ENCODE measurements at places on chromosomes 1 and 21. TPM values are rescaled to one million over a fixed set of nuclear protein-coding genes. Genes with fewer than 3 reads are reported as not detected.

Gene LENEP
- total RNA-seq: not detected

DNA sequence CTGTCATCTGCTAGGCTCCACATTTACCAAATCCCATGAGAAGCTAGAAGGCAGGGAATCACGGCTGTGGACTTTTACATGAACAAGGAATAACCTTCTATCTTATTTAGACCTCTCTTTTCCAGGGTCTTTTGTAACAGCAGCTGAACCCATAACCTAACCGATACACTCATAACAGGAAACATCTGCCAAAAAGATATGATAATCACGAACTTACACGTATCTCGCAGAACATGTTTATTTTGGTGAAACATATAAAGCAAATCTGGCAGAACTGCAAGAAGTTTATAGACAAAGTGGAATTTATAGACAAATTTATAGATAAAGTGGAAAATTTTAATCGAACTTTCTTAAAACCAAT lies 20.4 kb downstream of the TINAGL1 start:
- DNase-seq: no peak

GRCh38 chr1:205375835-205376545 lies 19.3 kb upstream of the KLHDC8A start:
- peak; percentile 41 for DNase-seq

Gene RHD
- not detected for total RNA-seq

Gene RGS5
- total RNA-seq: 6.4 TPM

Gene RPE65
- not detected for total RNA-seq

Gene PLPP3
- total RNA-seq: 270 TPM

Gene LRRC8B
- 2.5 TPM for total RNA-seq

Gene SLC19A2
- 7.7 TPM for total RNA-seq

DNA sequence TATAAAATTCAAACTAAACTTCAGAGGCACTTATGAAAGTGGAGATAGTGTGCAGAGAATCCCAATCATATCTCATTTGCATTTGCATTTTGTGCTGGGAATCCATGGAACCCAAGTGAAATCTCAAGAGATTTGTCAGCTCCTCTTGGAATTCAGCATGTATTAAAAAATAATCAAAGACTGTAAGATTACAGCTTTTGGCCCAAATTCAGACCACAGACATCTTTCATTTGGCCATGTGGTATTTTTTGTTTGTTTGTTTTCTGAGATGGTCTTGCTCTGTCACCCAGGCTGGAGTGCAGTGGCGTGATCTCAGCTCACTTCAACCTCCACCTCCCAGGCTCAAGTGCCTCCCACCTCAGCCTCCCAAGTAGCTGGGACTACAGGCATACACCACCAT lies 3.8 kb upstream of the CACYBP start:
- no peak for DNase-seq

Gene CFHR4
- total RNA-seq: not detected

- DNase-seq: peak; percentile 40
Measured at GRCh38 chr1:37478451-37478881, 4.1 kb downstream of the ZC3H12A start.

Gene NOL9
- total RNA-seq: 32.0 TPM

DNA sequence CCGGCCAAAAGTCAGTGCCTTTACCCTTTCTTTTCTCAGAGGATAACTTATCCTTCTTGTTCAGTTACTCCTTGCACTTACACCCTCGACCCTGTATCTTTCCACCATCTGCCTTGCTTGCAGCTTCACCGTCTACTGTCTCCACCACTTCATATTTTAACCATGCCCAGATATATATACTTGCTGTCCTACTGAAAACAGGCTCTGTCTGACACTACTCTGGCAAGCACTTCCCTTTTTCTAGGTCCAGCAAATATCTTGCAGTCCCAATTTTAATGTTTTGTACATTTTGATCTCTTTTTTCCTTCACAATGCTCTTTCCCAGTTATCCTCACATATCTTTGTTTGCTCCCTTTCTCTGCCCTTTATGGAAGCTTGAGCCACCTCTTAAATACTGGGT lies 308.6 kb downstream of the TPR start:
- no peak for DNase-seq

DNA sequence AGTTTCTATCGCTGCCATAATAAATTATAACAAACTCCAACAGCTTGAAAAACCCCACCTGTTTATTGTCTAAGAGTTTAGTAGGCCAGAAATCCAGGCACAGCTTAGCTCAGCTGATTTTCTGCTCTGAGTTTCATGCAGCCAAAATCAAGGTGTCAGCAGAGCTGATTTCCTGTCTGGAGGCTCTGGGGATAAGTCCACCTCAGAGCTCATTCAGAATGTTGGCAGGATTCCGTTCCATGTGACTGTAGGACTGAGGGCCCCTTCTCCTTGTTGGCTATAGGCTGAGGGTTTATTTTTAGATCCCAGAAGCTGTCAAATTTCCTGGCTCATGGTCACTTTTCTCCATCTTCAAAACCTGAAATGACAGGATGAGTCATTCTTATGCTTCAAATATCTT lies 91.6 kb upstream of the CHODL start:
- no peak for DNase-seq

- peak; percentile 75 for DNase-seq
Measured at GRCh38 chr1:112544751-112545150, 36.0 kb downstream of the WNT2B start.

- DNase-seq: no peak
Measured at GRCh38 chr1:228497817-228498216, 10.6 kb downstream of the RNF187 start.

Gene NBPF11
- total RNA-seq: 4.2 TPM

DNA sequence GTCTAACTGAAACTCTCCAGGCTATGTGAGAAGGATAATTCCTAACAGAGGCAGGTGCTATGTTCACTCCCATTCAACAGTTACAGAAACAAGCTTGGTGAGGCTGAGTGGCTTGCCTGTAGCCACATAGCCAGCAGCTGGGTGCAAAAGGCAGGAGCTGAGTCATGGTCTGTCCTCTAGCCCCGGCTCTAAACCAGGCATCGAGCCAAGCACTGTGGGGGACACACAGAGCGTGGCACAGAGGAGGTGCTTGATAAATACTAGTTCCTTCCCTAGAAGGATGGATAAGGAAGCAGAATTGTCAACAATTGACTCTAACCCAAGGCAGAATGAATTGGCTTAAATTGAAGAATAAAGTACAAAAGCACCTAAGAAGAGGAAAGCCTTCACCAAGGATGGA lies 10.4 kb upstream of the KCNA2 start:
- no peak for DNase-seq

GRCh38 chr21:41230497-41230896 lies 62.5 kb downstream of the BACE2 start:
- no peak for DNase-seq

Gene A3GALT2
- not detected for total RNA-seq

DNA sequence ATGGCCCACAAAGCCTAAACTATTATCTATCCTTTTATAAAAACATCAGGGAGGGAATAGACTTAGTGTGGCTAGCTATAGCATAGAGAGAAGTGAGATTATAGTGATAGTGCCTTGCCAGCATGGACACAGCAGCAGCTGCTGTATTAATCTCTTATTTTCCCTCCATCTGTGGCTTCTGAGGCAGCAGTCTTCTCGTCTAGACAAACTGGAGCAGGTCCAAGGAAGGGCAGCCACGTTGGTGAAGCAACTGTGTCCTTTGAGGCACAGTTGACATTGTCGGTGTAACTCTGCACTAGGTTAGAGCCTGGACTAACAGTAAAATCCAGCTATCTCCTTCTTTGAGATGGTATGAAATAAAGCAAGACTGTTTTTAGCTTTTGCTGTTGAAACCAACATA lies 131.3 kb downstream of the CACHD1 start:
- DNase-seq: no peak
